ENCODE measurements at places on chromosomes 3 and 15.

- no peak for DNase-seq
Measured at GRCh38 chr15:68507447-68507846, 71.3 kb upstream of the CORO2B start.

DNA sequence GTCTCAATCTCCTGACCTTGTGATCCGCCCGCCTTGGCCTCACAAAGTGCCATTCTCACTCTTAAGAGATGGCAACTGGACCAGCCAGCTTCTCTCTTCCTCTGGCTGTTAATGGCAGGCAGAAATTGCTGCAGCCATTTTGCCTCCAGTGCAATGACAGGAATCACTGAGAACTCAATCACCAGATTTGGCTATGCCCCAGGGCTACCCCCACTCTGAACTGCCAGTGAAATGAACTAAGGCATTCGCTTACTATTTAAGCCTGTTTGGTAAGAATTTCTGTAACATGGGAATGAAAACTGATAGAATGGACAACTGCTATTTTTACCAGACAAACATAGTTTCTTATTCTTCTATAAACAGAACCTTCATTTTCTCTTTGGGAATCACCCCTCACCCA is 24.5 kb downstream of the FOXP1 start:
- DNase-seq: no peak

- no peak for DNase-seq
Measured at GRCh38 chr3:184656458-184656828, 55.4 kb downstream of the MAGEF1 start.

GRCh38 chr3:97189835-97190234 is 375.4 kb downstream of the EPHA6 start:
- no peak for DNase-seq

GRCh38 chr3:170054204-170054603 is 16.4 kb downstream of the GPR160 start:
- DNase-seq: no peak

DNA sequence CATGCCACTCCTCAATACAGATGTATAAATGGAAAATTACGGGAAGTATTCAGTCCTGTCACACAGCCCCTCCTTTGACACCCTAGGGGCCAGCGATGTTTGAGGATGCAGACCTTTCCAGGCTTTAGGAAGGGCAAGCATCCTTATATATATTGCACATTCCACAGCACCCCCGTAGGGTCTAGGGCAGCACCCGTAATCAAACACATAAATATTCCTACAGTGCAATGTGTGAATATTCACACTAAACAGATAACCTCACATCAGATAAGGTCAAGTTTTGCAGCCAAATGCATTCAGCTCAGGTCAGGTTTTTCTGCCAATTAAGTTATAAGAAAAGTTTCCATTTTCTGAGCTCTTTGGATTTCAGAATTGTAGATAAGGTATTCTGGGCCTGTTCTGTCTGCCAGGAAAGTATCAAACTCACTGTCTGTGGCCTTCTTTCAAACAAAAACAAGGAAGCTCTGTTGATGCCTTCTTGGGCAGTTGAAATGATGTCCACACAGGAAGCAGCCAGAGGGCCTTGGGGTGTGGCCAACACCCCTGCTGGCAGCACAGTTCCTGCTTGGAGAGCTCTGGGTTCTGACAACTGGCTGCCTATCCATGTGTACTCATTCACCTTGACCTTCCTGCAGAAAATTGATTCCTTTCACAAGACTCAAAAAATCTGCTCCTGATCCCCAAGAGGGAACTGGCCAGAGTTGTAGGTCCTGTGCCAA is 427.0 kb downstream of the NTRK3 start:
- DNase-seq: no peak

GRCh38 chr3:36302158-36302509 is 78.2 kb upstream of the STAC start:
- DNase-seq: no peak

- DNase-seq: no peak
Measured at GRCh38 chr3:152192050-152192449, 76.7 kb upstream of the MBNL1 start.

GRCh38 chr15:92839696-92840095 is 60.4 kb upstream of the CHD2 start:
- DNase-seq: no peak

DNA sequence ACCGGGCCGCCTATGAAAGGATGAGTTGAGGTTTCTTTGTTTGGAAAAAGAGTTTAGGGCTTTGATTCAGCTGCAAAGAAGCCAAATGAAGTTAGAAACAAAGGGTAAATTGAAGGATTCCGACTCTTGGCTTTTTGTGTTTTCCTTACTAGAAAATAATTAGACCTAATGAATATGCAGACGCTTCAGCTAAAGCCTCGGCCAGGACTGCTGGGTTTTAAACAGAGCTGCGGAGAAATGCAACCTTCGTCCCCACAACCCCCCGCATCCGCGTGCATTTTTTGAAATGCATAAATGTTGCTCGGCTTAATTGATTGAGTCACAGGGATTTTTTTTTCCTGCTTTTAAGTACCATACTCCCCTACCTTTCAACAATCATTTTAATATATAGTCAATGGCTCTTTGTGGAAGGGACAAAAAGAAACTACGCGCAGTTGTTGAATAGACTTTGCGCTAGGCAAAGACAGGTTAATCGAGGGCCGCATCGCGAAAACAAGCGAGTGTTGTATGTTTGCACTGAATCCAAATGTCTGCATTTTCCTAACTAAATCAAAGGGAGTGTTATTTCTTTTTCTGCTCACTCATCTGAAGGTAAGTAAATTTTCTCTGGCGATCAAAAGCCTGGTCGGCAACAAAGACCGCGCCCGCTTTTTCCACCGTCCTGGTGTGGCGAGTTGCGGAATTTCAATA is 1.3 kb upstream of the ZIC4 start:
- no peak for DNase-seq

GRCh38 chr3:169618894-169619792 is 44.4 kb downstream of the MECOM start:
- no peak for DNase-seq

DNA sequence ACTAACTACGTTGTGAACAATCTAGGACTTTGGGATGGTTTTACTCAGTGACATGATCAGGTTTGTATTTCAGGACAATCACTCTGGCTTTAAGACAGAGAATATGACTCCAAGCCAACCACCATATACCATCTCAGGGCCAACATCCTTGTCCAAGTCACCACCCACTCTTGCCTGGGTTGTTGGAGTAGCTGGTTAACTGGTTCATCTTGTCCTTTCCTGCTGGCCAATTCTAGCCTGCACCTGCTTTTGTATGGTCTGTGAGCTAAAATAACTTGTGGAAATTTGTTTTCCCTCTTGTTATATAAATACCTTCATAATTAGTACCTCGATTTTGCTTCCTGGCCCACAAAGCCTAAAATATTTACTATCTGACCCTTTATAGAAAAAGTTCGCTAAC is 306.8 kb upstream of the STT3B start:
- DNase-seq: no peak

GRCh38 chr3:15899388-15899787 is 101.6 kb upstream of the ANKRD28 start:
- DNase-seq: no peak

GRCh38 chr3:47664519-47664918 is 85.9 kb upstream of the CSPG5 start:
- no peak for DNase-seq

DNA sequence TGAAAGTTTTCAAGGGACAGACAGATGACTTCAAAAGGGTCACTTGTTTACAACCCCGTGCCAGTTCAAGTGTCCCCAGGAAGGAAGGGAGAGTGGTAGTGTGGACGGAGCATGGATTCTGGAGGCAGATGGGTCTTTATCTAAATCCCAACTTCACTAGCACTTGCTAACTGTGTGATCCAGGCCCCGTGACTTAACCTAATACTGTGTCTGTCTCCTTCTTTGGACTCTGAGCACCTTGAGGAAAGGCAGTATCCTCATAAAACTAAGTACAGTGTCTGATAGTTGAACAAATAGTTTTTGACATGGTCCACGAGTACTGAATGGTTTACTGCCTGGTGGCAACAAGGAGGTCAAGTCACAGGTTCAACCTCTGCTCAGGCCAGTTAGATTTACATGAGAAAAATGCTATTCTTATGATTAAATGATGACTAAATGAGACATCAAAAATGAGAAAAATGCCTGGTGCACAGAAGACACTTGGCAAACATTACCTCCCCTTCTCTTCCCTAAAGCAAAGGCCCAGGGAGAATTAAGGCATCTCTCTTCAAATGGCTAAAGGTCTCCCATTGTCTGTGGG is 48.9 kb downstream of the ABCC5 start:
- DNase-seq: no peak

DNA sequence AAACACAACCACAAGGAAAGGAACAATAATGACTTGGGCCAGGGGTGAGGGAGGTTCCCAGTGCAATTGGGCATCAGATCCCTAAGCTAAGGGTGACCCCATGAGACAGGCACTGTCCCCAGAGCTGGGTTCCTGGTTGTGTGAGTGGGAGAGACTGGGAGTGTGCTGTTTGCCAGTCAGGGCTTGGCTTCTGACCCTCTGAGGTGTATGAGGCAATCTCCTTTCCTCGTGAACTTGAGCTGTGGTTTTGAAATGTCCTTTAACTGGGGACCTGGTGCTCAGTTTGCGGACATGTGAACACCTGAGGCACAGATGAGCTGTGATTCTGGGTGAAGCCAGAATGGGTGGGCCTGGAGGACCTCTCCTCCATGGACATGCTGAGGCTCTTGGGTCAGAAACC is 58.5 kb upstream of the PLXNA1 start:
- DNase-seq: no peak

- DNase-seq: no peak
Measured at GRCh38 chr3:126313166-126313565, 44.0 kb downstream of the KLF15 start.

- DNase-seq: no peak
Measured at GRCh38 chr3:30347679-30348216, 258.7 kb upstream of the TGFBR2 start.

DNA sequence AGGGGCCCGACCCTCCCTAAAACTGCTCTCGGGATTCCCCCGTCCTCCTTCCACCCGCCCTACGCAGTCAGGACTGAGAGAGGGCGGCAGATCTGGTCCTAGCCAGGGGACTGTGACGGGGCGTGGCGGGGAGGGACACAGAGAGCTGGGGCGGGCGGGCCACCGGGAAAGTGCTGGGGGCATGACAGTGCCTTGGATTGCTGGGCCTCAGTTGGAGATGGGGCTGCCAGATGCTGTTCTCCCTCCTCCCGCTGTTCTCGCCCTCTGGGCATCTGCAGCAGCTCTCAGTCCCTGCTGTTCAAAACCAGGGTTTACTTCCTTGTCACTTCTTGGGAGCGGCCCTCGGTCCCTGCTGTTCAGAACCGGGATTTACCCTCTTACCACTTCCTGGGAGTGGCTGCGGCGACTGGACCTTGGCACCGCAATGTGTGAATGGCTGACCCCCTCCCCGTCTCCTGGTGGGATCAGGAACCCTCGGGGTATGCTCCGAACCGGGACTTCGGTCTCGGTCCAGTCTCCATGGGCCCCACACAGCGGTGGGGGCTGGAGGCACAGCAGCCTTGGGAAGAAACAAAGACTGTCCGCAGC is 1.8 kb upstream of the RPP25 start:
- DNase-seq: no peak

- DNase-seq: no peak
Measured at GRCh38 chr3:147397155-147397874, 9.0 kb downstream of the ZIC4 start.

DNA sequence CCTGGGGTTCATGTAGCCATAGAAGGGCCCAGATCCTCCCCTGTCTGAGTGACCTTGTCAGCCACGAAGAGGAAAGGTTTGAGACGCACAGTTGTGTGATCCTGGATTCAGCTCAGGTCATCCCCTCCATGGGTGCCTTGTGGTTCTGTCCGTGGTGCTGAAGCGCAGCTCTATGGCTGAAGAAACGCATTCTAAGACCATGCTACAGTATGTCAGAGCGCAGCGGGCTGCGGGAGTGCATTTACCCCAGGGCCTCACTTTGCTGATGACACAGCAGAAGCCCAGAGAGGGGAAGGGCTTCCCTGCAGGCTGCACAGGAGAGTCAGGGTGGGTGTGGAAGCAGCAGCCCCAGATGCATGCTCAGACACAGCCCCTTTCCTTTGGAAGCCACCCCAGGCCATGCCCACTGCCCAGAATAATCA is 68.8 kb upstream of the IQSEC1 start:
- DNase-seq: no peak

GRCh38 chr3:140610544-140610943 is 67.3 kb upstream of the TRIM42 start:
- no peak for DNase-seq

- DNase-seq: no peak
Measured at GRCh38 chr3:151283907-151284461, 5.6 kb upstream of the P2RY14 start.

GRCh38 chr3:178384321-178385230 is 151.7 kb upstream of the KCNMB2 start:
- no peak for DNase-seq

DNA sequence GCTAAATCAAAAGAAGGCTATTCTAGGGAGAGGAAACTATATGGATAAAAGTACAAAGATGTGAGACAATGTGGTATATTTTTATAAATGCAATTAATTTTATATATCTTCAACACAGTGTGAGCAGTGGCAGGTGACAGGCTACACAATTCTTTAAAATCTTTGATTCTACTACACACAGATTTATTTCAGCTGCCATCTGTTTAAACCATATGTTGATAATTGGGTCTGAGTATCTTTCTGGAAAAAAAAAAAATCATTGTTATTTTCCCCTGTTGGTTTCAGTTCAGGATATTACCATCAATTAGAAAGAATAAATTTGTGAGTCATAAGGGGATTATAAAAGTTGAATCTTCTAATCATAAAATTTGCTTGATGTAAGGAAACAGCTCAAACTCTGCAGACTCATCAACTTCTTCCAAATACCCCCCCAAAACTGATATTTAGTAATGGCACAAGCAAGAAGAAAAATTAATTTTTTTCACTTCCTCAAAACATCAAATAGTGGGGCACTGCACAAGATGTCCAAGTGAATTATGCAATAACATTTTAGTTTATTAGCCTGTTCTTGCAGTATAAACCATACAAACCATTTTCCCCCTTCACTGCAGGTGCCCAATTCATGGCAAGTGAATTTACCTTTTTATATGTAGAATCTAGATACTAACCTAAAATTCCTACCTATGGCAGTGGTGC is 12.0 kb downstream of the PIERCE2 start:
- no peak for DNase-seq

GRCh38 chr15:68542771-68543164 is 36.0 kb upstream of the CORO2B start:
- no peak for DNase-seq

DNA sequence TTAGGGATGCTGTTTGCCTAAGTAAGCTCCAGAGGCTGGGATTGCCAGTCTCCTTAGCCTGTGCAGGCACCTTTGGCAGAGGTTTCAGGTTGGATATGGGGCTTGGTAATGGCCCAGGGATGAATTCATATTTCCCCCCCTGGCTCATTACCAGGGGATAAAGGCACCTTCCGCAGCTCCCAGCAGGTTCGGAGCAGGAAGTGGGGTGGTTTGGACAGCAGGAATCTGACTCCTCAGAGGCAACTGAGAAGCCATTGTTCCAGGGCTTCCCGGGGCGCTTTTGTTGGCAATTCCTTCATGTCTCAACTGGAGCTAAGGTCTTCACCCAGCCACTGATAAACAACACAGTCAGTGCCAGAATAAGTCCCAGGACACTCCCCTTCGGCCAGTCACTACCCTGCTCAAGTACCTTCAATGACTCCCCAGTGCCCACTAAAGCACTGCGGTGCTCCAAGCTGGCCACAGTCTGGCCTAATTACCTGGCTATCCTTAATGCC is 85.3 kb upstream of the SLC6A6 start:
- no peak for DNase-seq
